ENCODE measurements at places on chromosomes 4 and X. TPM values are rescaled to one million over a fixed set of nuclear protein-coding genes. Genes with fewer than 3 reads are reported as not detected.

Gene CLDN34
- not detected for total RNA-seq

Gene GRIA3
- total RNA-seq: 2.0 TPM

Gene ADH7
- total RNA-seq: not detected

Gene SLC6A14
- 0.04 TPM for total RNA-seq

Gene NMU
- 0.78 TPM for total RNA-seq

Gene POU3F4
- total RNA-seq: not detected

Gene MFAP3L
- total RNA-seq: 3.1 TPM

Gene PHEX
- total RNA-seq: 1.2 TPM

Gene AREG
- total RNA-seq: 2,086 TPM

Gene GPR82
- not detected for total RNA-seq

Gene ADGRG2
- not detected for total RNA-seq

Gene GUF1
- total RNA-seq: 17.3 TPM

Gene STATH
- not detected for total RNA-seq

Gene MAP9
- total RNA-seq: 9.8 TPM

Gene SSX4
- total RNA-seq: not detected

Gene EDA2R
- total RNA-seq: 2.0 TPM

Gene CT45A10
- total RNA-seq: not detected

Gene ANXA10
- not detected for total RNA-seq

Gene GAGE12G
- not detected for total RNA-seq

Gene HSD17B11
- 16.7 TPM for total RNA-seq

Gene PCDH19
- not detected for total RNA-seq

Gene CD38
- not detected for total RNA-seq

Gene EDNRA
- 9.0 TPM for total RNA-seq

Gene CFAP99
- not detected for total RNA-seq

Measured in hair follicular keratinocyte (primary cell).